ENCODE measurements at places on chromosomes 12 and 14. TPM values are rescaled to one million over a fixed set of nuclear protein-coding genes. Genes with fewer than 3 reads are reported as not detected.

GRCh38 chr12:111412830-111413441 is 7.2 kb downstream of the SH2B3 start:
- H3K4me3 ChIP-seq: no peak overlapping the region
- H3K27ac ChIP-seq: peak overlapping the region; percentile 67
- no peaks in the 10 kb centered on the region for H3K27me3 ChIP-seq
- peaks cover 13% of the 10 kb centered on the region for H3K36me3 ChIP-seq
- DNase-seq: no peak

- H3K4me1 ChIP-seq: no peaks in the 10 kb centered on the region
- no peak overlapping the region for H3K4me3 ChIP-seq
- H3K27me3 ChIP-seq: no peaks in the 10 kb centered on the region
- H3K27ac ChIP-seq: no peak overlapping the region
- no peaks in the 10 kb centered on the region for H3K36me3 ChIP-seq
These were observed 227.9 kb downstream of the SLC25A21 start for GRCh38 chr14:36944307-36945010.

DNA sequence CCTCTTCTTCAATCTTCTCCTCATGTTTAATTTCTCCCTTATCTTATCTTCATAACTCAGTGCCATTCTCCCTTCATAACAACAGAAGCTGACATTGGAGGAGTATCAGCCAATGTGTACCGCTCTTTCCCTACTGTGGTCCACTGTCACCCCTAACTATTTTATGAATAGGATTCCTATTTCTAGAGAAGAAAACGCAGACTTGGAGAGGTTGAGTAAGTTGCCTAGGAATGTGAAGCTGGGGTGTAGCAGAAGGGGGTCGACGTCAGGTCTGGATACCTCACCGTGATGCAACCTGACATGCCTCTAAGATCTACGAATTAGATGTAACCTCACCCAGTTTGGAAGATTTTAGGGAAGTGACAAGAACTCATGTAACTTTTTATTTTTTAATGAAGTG is 17.1 kb downstream of the LMO3 start:
- H3K27ac ChIP-seq: no peak overlapping the region
- DNase-seq: no peak
- H3K4me3 ChIP-seq: no peak overlapping the region
- H3K36me3 ChIP-seq: no peaks in the 10 kb centered on the region

The ZFHX2 gene
- 0.19 TPM for total RNA-seq

The TEAD4 gene
- not detected for total RNA-seq
